ENCODE measurements at places on chromosomes 1 and 21.

- DNase-seq = no peak
Observed at GRCh38 chr1:219329578-219329977, 155.9 kb downstream of the LYPLAL1 start.

- DNase-seq = no peak
Observed at GRCh38 chr1:95304803-95305202, 70.8 kb downstream of the RWDD3 start.

GRCh38 chr1:209875515-209875914 is 47.7 kb downstream of the UTP25 start:
- DNase-seq = no peak

GRCh38 chr1:55045430-55045829 is 6.1 kb downstream of the PCSK9 start:
- DNase-seq = no peak

- no peak for DNase-seq
Observed at GRCh38 chr1:11151826-11152612, 37.1 kb upstream of the ANGPTL7 start.

- DNase-seq = no peak
Observed at GRCh38 chr1:216884614-216885229, 161.5 kb upstream of the ESRRG start.

- no peak for DNase-seq
Observed at GRCh38 chr21:41602531-41602930, 94.6 kb upstream of the TMPRSS2 start.

- DNase-seq = no peak
Observed at GRCh38 chr1:240342251-240342625, 250.6 kb downstream of the FMN2 start.

- DNase-seq = no peak
Observed at GRCh38 chr1:44747878-44748277, 8.2 kb downstream of the KIF2C start.

- no peak for DNase-seq
Observed at GRCh38 chr1:156647351-156647750, 5.4 kb downstream of the BCAN start.

- peak; percentile 23 for DNase-seq
Observed at GRCh38 chr1:115706587-115707425, 61.7 kb downstream of the CASQ2 start.

DNA sequence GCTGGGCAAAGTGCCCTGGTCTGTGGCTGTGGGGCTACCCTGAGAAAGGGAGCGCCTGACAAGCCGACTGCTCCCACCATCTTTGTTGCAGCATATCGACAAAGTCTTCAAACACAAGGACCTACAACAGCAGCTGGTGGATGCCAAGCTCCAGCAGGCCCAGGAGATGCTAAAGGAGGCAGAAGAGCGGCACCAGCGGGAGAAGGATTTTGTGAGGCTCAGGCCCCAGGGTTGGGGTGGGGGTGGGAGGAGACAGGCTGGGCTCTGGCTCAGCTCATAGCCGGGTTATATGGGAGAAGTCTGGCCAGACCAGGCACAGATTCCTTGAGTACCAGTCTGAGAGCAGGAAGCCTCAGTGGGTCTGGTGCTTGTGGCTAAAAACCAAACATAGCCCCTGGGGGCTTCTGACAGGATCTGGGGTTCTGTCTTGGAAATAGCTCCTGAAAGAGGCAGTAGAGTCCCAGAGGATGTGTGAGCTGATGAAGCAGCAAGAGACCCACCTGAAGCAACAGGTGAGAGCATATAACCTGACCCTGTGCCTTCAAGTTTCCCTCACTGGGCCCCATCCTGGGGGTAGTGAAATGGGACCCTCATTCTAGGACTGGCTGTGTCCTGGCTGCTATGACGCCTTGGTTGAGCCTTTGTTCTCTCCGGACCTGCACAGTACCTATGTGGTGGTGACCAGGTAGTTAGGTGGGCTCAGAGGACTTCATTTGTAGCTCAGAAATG is 8.0 kb upstream of the CCDC28B start:
- DNase-seq = no peak

DNA sequence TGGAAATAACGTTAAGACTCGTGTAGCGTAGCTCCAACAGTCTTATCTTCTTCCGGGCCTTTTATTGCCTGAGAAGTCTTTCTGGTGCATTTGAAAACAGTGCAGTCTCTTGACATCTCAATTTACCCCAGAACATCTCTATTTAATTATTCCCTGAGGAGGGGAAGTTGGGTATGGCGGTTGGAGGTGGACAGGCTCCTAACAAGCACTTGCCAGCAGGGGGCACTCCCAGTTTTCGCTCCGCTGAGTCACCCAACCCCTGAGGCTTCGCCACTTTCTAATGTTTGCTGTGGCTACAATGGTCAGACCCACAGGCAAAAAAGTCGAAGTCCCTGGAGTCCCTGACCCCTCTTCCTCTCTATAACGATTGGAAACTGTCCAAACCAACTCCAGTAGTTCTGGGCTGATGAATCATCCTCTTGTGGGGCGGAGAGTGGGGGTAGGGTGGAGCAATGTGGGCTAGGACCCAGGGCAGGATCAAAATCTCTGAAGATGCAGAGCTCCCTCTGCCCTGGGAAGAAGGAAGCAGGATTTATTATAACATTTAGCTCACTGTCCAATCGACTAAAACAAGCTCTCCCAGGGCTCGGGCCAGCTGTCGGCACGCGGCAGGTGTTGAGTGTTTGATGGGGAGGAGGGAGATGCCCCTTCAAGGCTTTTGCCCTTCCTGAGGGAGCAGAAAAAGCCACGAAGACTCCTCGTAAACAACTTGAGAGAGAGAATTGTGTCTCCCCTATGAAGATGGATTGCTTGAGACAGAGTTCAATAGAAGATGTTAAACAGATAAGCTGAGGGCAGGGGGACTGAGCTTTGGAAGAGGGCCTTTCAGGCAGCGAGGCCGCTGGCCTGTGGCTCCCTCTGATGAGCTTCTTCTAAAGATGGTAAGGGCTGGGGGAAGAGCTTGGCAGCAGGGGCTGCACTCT is 85.7 kb downstream of the BRINP2 start:
- DNase-seq = no peak

DNA sequence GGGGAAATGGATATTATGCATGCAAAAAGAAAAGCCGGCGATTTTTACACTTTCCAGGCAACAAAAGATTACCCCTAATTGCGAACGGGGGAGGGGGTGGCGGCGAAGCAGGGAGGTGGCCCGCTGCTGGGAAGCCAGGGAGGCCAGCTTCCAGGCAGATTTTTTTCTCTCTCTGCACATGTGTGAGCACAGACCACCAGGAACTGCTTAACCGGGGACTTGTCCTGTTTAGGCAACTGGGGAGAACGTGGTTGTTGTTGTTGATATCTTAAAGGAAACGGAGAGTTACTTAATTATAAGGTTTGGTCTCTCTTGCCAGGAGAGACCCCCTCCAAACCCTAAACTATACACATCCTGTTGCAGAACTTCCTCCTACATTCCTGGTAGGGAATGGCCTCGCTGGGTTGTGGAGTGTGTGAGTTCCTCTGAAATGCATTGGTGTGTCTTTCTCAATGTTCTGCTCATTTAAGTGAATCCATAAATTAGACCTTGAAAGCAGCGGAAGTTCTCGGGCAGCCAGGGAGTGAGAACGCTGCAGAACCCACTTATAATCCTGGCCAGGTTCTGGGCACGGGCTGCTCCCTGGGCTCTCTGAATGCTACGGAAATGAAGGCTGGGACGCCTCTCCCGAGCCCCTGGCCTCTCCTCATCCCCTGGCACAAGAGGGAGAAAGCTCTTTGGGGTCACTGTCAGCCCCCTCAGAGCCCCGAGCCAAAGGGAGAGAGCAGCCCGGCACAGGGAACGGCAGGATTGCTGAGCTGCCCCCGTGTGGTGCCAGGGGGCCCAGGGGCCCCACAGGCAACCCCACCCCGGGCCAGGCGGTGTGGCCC is 250.0 kb downstream of the FOXD2 start:
- no peak for DNase-seq

DNA sequence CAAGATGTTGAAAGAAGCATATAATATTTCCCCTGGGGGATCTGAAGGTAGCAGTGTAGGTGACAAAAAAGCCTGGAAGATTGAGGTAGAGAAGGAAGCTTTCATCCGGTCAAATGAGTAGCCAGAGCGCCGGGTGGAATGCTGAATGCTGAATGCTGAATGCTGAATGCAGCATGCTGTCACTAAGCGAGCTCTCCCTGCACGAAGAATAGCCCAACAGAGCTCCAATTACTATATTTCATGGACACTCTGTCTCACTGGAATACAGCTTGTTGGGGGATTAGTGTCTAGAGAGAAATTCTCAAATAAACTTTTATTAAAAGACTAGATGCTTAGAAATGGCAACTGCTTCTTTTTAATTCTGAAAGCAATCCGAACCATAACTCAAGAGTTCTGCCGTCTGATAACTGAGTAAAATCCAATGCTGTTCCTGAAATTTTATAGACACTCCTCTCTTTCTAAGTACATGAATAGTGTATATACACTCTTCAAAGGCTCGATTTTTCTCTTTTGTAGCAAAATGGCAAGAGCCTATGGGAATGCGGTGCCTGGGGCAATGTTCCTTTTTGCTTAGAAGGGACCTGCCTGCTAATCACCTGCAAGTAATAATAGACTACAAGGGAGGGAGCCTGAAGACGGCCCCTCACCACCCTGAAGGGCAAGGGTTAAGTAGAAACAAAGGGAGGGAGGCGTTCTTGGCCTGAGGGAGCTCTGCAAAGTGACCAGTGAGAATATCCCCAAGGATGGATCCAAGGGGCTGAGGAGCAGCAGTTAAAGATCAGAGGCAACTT is 203.7 kb upstream of the ESRRG start:
- DNase-seq = no peak

GRCh38 chr1:36691374-36691773 is 208.7 kb upstream of the CSF3R start:
- no peak for DNase-seq

- DNase-seq = no peak
Observed at GRCh38 chr1:11080931-11081330, 18.7 kb downstream of the EXOSC10 start.

DNA sequence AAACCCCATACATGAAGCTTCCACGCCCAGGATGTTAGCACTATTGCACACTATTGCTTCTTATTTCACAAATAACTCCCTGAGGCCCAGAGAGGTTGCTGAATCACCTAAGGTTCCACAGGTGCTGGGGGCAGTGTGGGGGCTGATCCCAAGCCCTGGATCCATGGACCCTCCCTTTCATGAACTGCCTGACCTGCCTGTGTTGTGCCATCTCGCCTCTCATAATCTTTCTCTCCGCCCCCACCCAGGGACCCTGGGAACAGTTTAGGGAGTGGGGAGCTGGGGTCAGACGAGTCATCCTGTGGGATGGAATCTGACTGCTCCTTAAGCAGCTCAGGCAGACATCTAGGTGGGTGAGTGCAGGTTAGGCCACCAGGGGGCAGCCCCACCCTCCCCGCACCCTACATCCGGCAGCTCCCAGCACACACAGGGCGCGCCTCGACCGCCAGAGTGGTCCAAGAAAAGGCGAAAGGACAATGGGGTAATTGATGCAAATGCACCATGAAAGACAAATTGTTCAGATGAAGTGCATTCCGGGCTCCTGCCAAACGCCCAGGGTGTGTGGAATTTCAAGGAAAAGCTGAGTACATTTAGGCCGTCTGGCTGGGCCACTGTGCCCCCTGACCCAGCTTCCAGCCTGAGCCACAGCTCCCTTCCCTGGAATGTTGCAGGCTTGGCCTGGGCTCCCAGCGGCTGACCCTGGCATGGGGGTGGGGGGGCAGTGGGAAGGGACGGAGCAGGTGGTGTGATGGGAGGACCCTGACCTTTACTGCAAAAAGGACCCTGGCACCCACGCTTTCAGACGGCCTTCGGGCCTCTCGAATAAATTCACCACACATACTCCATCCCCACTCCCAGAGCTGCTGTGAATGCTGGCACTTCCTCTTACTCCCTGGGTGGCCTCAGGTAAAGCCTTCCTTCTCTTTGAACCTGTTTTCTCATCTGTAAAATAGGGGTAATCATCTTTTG is 20.8 kb downstream of the PHLDA3 start:
- DNase-seq = peak; percentile 82

DNA sequence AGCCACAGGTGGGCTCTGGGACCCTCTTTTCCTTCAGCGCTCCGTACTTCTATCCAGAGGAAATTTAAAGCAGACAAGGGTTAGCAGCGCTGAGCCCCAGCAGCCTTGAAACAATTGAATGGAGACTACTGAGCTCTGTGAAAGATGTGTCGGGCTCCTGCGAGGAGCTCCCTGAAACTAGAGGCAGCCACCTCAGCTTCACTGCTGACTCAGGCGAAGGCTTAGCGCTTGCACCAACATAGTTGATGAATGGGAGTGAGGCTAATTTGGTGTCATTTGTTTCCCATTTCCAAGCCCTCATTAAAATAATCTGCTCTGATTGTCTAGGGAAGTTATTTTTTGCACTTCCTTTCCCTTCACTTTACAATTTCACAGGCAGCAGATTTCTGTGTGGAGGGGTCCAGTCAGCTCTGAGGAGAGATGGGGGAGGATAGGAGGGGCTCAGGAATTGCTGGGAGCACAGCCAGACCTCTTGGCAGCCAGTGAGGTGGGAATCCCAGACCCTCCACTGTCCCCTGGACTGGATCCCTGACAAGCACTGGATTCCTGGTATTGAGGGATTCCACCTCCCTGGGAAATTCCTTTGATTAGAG is 398.9 kb upstream of the PLXNA2 start:
- no peak for DNase-seq

- DNase-seq = no peak
Observed at GRCh38 chr1:209589440-209589839, 5.9 kb downstream of the CAMK1G start.

DNA sequence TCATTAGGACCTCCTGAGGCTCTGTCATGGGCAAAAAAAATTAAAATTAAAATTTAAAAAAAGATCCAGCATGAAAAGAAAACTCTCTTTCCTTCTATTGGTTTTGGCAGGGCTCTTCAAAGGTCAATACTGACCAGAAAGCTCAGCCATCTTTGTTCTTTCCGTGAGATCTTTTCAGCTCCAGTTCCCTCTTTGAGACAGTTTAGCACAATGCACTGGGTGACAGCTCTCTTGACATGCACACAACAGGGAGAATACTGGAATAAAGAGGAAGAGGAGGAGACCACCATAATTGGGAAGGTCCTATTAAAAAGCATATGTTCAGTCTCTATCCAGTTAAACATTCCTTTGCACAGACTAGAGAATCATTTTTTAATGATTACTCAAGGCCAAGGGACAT is 6.3 kb downstream of the LIX1L start:
- DNase-seq = no peak

DNA sequence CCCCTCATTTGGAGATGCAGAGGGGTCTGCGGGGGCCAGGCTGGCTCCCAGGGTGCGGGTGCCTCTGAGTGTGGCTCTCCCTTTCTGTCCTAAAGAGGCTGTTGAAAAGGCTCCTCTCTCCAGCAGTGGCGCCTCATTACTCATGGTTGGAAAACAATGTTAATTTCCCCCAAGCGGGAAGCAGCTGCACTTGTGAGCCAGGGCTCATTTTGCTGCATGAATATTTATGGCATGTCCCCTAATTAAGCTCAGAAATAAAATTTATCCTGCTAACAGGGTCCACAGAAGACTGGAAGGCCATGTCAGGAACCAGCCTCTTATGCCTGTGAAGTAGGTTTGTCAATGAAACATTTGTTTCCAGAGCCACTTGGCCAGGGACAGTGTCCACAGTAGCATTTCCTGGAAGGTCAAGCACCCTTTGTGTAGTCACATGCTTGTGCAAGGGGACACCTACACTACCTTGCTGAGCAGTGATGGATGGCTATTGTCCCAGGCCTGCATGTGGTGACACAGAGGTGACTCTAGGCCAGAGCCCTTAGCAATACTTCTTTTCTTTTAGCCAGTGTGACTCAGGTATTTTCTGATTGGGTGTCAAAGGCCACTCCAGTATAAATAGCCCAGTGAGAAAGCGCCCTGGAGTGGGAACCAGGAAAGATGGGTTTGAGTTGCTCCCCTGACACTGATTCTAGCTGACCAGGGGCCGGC is 259.0 kb downstream of the FOXD2 start:
- no peak for DNase-seq
